ENCODE measurements at places on chromosomes 11 and 22.

- DNase-seq, result no peak
These were observed 120.1 kb upstream of the LRRC4C start for GRCh38 chr11:41579546-41579945.

DNA sequence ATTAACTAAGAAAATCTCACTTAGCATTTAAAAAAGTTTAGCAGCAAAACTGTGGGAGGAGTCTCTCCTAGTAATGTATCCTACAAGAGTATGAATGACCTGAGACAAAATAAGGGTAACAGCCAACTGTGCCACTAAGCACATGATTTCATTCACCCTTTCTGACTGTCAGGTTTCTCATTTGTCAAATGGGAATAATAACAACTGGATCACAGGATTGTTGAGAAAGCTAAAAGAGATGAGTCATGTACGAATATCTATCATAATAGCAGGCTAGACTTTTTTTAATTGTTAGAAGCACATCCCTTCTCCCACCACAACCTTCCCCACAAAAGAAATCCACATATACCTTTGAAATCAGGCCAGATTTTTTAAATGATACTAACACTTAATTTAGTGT lies 39.5 kb downstream of the MTMR2 start:
- DNase-seq, result no peak

DNA sequence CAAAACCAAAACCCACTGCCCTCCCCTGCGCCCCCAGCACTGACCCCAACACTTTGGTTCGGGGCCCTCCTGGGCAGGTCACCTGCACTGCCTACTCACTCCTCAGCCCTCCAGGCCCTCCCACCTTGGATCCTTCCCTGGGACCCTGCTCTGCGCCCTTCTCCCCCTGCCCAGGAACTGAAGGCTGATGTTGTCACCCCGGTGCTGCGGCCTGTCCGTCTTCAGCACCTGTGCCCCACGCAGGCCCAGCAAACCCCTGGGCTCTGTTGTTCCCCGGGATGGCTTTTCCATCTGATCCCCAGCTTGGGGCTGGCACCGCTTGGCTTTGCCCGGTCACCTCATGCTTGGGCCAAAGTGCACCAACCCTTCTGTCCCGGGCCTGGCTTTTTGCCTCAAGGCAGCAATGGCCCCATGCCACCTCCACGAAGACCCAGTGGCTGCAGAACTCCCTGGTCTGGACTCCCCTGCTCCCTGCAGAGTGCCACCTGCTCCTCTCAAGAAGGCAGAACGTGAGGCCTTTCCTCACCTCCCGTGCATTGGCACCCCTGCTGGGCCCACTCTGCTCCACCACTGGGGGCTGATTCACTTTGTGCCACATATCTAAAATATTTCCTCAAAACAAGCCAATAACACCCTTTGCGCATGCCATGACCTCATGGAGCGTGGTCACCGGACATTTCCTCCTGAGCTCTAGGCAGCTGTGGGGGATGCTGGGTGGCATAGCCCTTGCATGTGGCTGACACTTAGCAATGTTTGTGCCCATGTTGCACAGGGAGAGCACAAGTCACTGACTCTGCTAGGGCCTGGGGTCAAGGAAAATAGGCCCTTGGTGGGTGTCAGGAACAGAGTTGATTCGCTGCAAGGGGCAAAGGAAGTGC lies 8.8 kb downstream of the PPM1F start:
- no peak for DNase-seq

GRCh38 chr11:118623269-118623655 lies 15.8 kb downstream of the PHLDB1 start:
- DNase-seq, result no peak

DNA sequence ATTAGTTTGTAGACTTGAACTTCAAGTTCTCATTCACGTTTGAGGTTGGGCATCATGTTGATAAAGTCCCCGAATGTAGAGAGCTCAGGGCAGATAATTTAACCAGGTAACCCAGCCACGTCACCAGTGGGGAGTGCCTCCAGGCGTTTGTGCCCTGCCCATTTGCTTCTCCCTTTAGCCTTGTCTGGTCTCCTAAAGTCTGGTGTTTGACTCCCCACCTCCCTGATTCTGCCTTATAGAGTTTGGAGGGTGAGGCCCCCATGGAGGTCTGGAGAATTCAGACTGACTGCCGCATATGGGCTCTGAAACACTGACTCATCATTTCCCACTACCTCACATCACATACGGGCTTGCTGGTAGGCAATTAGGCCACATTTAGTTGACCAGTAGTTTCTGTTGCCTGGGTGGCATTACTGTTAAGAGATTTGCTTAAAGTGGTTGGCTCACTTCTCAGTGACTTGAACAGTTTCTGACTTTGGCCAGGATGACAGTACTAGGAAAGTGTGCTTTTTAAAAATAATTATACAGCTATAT lies 99.3 kb upstream of the GAL start:
- DNase-seq, result no peak

- DNase-seq, result no peak
These were observed 200.8 kb downstream of the LUZP2 start for GRCh38 chr11:24697522-24698111.

DNA sequence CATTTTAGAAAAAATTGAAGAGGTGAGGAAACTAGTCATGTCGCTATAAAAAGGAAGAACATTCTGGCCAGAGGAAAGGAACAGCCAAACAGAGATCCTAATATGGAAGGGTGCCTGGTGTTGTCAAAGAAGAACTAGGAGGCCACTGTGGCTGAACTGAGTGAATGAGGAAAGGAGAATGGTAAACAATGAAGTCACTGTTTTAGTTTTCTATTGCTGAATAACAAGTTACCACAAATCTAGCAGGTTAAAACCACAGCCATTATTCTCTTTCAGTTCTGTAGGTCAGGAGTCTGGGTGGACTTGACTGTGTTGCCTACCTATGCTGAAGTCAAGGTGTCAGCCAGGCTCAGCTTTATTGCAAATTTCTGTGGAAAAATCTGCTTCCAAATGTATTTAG lies 549.3 kb upstream of the CCDC90B start:
- DNase-seq, result no peak

- DNase-seq, result no peak
These were observed 9.2 kb upstream of the NDUFS8 start for GRCh38 chr11:68021167-68021787.

DNA sequence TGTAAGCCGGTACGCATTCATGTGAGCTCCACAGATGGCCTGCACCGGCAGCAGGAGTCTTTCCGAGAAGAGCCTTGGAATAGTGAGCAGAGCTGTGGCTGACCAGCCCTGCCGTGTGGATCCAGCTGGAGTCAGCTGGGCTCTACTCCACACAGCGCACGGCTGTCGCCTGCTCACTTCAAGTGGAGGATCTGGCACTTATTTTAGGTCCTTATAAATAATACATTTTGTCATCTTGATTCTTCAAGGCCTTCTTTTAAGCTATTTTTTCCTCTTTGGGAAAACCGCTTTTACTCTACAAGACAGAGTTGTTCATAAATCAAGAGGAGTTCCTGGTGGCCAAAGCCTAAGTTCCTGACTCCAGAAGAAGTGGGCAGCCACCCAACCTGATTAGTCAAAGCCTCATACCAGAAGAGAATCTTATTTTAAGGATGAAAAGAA lies 93.8 kb downstream of the KCNC1 start:
- DNase-seq, result no peak

DNA sequence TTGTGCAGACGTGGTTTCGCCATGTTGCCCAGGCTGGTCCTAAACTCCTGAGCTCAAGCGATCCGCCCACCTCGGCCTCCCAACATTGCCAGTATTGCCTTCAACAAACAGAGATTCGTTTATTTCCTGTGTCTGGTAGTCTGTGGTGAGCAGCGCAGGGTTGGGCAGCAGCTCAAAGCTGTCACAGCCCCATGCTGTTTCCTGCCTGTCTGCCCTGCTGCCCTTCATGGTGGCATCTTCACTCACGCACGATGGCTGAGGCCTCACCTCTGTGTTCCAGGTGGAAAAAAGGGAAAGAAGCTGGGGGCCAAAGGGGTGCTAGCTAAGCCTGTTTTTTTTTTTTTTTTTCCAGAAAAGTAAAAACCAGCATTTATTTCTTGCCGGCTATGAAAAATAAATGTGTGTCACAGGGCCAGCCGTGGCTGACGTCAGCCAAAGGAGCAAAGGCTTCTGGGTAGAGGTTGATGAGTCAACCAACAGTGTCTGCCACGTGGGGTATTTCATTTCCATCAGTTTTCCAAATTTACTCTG lies 28.8 kb downstream of the TBC1D22A start:
- peak; percentile 75 for DNase-seq

- no peak for DNase-seq
These were observed 1057.0 kb upstream of the CNTN5 start for GRCh38 chr11:97963528-97964331.

DNA sequence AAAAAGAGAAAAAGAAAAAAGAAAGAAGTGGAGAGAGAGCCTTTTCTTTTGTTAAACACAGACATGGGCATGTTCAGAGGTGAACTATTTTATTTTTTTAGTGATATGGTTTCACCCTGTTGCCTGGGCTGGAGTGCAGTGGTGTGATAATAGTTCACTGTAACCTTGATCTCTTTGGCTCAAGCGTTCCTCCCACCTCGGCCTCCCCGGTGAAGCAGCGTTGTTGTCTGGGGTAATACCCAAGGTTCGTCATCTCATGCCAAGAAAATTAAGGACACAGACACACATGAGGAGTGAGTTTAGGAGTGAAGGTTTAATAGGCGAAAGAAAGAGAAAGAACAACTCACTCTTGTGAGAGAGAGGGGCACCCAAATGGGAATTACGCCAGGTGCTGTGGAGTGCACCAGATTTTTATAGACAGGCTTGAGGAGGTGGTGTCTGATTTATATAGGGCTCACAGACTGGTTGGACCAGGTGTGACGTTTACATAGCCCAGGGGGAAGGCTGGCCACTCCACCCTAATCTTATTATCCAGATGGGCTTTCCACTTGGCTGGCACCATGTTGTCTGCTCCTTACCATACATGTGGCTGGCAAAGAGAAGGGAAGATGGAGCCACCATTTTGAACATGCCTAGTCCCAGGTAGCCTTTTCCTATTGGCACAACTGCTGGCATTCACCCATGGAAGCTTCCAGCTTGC lies 42.3 kb downstream of the GRAMD1B start:
- DNase-seq, result no peak

DNA sequence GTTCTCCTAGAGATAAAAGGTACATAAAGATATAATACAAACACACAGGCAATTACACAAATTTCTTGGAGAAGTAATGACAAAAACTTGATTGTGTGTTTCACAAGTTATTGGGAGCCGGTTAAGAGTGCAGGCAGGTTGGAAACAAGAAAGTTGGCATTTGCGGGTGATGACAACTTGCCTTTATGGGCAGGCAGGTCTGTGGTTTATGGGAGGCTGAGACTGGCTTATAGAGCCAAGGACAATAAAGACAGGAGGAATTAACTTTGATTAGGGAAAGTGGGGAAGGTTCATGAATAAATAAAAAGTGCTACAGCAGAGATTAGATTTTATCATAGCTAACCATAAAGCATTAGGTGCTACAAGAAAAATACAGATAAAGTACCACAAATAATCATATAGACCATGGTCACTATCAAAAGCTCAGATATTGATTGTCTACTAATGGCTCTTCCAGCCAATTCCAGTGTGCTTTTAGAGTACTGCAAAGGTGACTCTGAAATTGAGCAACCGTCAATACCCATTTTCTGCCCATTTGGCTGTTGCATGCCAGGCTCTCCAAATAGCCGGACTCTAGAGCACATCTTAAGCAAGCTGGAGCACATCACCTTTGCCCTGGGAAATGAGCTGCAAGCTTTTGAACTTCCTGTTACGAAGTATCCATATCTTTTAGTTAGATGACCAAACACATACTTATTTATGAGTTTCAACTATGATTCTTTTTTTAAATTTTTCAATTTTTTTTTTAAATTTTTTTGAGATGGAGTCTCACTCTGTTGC lies 33.9 kb upstream of the GAB2 start:
- no peak for DNase-seq

DNA sequence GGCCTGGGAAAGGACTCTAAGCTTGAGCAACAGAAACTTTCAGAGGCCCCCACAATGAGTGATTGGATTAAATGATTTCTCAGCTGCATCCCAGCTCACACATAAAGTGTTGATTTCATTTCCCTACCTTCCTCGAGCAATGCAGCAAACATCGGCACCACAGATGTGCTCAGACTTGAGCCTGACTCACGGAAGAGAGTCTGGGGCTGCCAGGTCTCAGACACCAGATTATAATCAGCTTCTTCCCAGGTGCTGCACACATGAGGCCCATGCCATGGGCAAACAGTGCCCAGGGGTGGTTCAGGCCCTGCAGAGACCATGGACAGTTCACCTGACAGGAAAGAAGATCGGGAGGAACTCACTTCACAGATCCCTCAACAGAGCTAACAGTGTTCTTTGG lies 226.6 kb upstream of the TENM4 start:
- no peak for DNase-seq

- no peak for DNase-seq
These were observed 276.5 kb upstream of the MTNR1B start for GRCh38 chr11:92692826-92693546.

DNA sequence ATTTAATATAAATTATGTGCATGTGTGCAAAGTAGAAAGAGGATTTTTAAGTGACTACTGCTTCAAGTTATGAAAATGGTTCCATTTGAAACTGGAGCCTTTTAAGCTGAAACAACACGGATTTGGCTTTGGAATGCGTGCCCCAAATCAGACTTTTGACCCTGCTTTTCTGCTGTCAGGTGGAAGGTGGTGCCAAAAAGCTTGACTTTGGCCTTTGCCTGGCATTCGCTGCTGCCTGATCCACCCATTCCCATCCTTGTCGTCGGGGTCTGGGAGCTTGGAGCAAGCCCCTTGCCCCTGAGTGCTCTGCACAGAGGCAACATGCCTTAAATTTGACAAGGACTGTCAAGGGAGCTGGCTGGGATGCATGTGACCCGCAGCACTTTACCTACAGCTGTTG lies 335.3 kb upstream of the SYN3 start:
- no peak for DNase-seq

DNA sequence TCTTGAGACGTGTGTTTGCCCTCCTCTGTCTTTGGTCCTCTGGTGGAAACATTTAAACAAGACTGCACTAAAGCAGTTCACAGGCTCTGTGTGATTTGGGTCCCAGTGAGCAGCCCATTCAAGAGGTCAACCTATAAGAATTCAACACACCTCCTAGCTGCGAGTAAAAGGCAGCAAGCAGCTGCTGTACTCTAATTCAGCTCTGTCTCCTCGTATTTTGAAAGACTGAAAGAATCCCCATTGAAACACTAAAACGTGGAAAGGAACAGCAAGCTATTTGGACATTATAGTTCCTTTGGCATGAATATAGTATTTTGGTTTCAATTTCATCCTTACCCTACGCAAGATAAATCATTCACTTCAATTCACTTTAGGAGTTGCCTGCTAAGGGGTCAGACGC lies 1046.7 kb downstream of the DLG2 start:
- no peak for DNase-seq

DNA sequence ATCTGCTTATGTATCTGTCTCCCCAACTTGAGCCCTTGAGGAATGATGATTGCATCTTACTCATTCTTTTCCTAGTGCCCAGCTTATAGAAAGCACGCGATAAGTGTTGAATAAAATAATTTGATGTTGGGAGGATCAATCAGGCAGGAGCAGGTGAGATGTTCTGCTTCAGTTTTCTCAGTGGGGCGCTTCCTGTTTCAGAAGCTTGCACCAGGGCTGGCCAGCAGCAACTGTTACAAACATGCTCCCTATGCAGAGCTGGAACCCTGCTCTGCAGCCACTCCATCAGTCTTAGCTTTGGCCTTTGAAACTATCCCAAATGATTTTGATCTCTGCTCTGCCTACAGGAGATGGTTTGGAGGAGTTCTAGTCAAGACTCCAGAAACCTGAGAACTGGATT lies 3.9 kb downstream of the ENDOD1 start:
- DNase-seq, result no peak
